ENCODE measurements at places on chromosomes 2 and 18.

DNA sequence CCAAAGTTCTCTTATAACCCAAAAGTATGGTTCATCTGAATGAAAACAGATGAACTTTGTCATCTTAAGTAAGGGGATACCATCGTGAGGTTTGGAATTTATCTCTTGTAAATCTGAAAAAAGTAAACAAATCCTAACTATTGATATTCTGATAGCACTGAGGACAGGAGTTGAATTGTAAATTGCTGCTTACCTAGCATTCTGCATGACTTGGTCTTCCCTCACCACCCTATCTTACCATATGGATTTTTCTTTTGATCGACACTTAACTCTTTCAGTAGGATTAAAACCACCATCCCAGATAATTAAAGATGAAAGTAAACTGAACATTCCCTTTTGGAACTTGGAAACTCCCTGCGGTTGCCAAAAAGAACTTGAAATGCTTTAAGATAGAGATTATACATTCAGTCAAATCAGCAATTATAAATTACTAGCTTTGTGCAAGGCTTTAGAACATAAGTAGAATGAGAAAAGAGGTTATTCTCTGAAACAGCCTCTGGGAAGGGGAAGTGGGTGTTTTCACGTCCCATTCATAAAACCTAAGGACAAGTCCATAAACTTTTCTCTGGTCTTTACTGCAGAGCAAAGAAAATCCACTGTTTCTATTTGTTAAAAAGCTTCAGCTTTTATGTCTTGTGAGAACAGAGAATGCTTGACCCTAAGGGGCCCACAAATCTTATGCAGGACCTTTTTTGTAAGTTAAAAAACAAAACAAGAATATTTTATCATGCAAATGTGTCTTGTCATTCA is 49.7 kb upstream of the ZNF397 start:
- DNase-seq, result no peak

GRCh38 chr2:160602073-160602472 is 108.5 kb upstream of the RBMS1 start:
- DNase-seq, result no peak

- DNase-seq, result no peak
Observed at GRCh38 chr2:57615855-57616556, 430.6 kb upstream of the VRK2 start.

DNA sequence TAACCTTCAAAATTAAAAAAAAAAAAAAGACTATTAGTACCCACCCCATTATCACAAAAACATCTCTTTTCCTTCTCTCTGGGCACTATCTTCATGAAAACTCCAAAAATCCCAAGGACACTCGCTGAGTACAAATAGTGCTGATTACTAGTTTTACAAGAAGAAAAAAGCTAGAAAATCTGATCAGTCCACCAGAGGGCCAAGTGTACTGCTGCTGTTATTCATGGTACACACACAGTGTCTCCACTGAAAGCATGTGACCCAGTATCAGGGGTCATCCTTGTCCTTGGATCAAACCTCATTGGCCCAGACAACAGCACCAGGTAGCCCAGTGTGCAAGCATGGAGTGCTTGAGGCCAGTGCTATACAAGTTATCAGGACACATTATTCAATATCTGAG is 382.7 kb upstream of the KLHL29 start:
- DNase-seq, result no peak

DNA sequence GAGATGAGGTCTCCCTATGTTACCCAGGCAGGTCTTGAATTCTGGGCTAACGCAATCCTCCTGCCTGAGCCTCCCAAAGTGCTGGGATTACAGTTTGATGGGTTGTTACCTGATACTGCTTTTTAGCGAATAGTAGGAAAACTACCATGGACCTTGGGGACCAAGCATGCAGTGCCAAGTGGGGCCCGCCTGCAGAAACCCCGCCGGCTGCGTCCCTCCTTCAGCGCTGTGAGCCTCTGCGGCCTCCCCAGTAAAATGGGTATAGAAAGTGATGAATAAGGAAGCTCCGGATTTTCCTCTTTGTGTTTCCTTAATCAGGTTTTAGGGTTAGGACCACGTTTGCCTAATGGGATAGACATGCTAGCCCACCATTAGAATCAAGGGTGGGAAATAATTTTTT is 30.4 kb downstream of the RAMP1 start:
- DNase-seq, result no peak

DNA sequence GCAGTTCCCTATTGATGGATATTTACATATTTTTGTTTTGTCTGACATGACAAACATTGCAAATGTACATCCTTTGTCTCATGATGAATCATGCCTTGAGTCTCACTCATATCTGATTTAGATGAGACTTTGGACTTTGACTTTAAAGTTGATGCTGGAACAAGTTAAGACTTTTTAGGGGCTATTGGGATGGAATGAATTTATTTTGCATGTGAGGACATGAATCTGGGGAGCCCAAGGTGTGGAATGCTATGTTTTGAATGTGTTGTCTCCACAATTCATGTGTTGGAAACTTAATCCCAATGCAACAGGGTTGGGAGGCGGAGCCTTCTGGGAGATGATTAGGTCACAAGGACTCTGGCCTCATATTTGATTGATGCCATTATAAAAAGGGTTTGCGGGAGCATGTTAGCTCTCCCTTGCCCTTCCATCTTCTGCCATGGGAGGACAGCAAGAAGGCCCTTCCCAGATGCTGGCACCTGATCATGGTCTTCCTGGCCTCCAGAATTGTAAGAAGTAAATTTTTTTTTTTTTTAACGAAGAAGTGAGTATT is 29.1 kb upstream of the INO80D start:
- DNase-seq, result no peak

DNA sequence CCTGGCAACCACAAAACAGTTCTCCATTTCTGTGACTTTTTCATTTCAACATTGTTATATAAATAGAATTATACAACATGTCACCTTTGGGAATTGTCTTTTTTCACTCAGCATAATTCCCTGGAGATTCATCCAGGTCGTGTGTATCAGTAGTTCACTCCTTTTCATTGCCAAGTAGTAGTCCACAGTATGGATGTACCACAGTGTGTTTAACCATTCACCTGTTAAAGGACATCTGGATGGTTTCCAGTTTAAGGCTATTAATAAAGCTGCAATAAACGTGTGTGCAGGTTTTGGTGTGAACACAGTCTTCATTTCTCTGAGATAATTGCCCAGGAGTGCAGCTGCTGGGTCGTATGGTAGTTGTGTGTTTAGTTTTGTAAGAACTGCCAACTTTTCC is 35.7 kb downstream of the COPS7B start:
- no peak for DNase-seq

DNA sequence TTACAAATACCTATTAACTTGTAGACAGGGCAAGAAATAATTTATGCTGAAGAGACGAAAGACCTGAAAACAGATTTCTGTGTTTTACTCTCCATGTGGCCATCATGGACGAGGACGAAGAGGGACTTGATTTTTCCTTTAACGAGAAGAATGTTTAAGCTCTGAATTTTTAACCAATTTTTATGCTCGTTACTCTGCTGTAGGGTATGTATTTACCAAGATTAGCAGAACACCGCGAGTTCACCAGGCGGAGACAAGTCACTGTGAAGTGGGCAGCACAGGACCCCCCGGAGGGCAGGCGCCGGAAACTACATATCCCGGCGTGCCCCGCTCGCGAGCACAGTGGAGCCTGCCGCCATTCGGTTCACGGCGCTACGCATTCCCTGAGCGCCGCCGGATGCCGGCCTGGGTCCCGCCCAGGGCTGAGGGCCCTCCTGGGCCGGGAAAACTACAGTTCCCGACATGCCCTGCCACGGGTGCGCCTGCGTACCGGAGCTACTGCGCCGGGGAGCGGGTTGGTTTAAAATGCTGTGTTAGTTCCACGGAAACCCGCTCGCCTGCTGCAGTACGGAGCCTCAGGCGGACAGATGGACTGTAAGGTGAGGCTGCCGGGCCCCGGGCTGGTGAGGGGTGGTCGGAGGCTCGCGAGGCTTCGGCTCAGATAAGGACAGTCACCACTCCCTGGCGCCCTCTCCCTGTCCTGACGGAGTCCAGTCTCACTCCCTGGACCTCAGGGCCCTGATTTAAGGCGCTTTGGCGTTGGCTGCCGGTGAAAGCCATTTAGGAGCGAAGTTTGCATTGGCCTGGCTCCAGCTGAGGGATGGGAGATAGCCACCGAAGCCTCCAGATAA is at the start of gene CCDC150:
Gene CCDC150, plus strand, starts transcription at position 536 of the 851 bp plus-strand sequence. Its CDS starts 52 bp downstream, at position 588.
- DNase-seq, result peak; percentile 85

DNA sequence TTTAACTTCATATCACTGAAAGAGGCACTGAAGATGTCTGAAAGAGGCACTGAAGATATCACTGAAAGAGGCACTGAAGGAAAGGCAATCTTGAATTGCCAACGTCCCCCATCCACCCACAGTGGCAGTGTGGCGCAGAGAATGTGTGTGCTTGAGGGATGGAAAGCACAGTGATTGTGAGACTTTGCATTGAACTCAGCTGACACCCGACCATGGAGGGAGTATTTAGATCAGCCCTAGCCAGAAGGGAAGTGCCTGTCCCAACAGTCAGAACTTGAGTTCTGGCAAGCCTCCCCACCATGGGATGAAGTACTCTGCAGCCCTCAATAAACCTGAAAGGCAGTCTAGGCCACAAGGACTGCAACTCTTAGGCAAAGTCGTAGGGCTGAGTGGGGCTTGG is 33.8 kb downstream of the MAP4K3 start:
- no peak for DNase-seq

- no peak for DNase-seq
Observed at GRCh38 chr2:200747668-200748618, 63.8 kb upstream of the BZW1 start.

GRCh38 chr18:76134628-76135027 is 360.4 kb downstream of the ZNF516 start:
- no peak for DNase-seq

DNA sequence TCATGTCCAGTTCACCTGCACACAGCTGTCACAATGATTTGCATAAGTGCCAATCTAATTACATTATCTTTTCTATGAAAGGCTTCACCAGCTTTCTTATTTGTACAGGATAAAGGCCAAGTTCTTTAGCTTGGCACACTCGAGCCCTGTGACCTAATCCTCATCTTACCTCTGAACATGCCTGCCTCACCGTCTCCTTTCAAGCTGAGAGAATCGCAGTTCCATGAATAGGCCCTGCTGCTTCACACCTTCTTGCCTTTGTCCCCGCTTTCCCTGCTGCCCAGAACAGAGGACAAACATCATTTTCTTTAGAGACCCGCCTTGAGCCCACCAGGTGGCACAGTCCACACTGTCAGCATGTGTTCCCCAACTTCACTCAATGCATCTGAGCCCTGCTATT is 1094.7 kb downstream of the BCL11A start:
- no peak for DNase-seq

DNA sequence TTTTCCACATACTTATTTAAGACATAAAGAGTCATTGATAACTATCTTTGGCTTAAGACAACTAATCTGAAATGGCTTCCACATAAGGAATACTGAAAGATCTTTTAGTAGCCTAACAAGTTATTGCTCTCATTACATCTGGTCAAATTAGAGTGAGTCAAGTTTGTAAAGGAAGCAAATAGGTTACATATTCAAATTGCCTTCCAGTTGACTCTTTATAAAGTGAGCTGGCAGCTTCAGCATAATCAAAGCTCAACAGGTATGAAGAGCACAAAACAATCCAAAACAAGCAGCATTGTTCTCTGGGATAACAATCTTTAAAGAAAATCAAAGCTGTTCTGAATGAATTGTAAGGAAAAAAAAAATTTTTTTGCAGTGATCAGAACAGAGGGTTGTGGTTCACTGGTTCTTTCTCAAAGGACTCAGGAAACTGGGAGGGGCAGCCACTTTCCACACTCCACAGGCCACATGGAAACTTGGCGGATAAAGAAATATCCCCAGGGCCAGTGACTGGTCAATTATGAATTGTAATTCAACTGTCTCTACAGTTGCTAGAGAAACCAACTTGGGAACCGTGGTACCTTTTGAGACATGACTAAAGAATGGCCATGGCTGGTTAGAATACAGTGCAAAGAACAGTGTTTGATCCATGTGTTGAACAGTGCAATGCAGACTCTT is 369.3 kb upstream of the KCNH7 start:
- no peak for DNase-seq

DNA sequence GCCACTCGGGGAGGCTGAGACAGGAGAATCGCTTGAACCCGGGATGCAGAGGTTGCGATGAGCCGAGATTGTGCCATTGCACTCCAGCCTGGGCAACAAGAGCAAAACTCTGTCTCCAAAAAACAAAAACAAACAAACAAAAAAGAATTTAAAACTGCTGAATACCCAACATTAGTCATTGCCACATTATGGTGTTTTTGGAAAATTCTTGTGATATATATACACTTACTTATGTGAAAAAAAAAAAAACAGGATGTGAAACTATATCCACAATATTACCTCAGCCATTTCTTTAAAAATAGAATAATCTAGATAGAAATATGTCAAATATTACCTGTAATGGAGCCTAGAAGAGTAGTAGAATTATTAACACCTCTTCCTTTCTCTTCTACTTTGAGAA is 288.3 kb upstream of the FN1 start:
- DNase-seq, result no peak

DNA sequence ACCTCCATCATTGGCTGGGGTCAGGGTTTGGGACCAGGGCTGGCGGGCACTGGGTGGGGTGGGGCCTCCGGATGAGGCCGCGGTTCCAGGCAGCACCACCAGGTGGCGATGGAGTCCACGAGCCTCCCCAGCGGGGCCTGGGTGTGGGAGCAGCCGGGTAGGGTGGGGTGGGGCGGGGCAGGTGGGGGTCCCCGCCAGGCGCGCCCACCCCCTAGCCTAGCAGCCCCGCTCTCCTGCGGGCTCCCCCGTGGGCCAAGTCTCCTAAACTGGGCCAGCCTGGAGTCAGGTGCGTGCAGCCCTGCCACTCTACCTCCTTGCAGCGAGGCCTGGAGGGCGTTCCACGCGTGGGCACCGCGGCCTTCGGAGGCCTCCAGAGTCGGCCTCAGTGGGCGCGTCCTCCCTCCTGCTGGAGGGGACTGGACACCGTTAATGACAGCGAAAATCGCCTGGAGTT is 187.5 kb downstream of the TWIST2 start:
- DNase-seq, result peak; percentile 43

- no peak for DNase-seq
Observed at GRCh38 chr18:55763298-55763697, 175.3 kb upstream of the TCF4 start.

GRCh38 chr18:63284827-63285733 is 34.5 kb downstream of the BCL2 start:
- no peak for DNase-seq

DNA sequence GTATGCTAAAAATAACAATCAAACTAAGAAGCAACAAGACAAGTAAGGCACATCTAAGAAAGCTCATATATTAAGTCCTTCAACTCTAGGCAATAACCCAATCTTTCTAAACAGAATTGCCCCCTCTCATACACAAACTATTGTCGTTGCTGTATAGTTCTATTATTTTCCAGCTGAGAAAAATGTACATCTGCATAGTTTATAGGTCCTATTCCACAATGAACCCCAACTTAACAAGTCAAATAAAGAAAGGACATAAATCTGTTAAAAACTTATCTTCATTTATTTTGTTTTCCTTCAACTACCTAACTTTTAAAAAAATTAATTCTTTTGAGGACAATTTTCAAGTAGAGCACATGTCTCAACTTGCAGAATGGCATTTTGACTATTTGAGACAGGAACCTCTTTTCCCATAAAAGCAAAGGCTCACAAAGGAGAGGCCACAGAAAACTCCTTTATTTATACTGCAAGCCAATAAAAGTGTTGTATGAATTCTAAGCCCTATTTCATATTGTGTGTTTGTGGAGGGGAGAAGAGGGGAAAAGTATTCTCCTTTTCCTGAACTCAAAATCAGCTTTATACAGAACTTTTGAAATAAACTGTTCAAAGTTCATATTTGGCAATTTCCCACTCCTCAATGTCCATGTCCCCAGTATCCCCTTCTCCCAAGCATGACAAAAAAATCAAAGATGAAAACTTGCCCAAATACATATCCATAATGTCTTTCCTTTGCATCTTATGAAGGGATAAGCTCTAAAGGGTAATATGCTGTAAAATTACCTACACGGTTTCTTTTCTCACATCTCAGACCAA is 37.4 kb downstream of the RTN4 start:
- DNase-seq, result no peak
